ENCODE measurements at places on chromosomes 1 and 21. TPM values are rescaled to one million over a fixed set of nuclear protein-coding genes. Genes with fewer than 3 reads are reported as not detected.

DNA sequence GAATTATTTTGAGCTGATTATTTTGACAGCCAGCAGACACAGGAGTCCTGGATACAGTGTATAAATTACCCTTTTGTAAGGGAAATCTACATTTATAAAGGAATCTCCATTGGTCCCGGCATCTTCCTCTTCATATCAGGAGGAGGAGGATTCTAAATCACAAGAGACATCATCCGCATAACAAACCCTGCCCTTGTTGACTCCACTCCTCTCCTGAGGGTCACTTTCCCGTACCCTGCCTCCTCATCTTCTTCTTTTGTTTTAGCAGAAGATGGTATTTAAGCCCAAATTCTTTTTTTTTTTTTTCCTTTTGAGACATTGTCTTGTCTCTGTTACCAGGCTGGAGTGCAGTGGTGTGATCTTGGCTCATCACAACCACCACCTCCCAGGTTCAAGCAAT lies 14.6 kb upstream of the PKNOX1 start:
- no peak for DNase-seq
- no peak overlapping the region for H3K4me3 ChIP-seq
- no peaks in the 10 kb centered on the region for H3K36me3 ChIP-seq

DNA sequence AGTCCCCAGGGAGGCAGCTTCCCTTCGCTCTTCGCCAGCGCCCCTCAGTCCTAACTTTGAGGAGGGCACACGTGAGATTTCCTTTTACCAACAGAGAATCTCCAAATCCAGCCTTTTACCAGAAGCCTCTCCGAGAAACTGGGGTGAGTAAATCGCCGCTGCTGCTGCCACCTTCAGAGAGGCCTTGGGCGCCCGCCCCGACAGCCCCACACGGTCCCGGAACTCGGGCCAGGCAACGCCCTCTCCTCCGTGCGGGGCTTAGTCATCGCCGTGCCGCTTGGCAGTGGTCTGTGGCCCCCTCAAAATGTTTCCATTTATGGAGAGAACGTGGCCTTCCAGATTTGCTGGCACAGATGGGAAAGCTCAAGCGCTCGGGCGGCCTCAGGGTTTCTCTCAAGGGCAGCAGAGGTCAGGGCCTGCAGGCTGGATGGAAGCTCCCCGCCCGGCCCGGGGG lies 41.4 kb upstream of the COL6A2 start:
- peak; percentile 48 for DNase-seq
- no peaks in the 10 kb centered on the region for H3K36me3 ChIP-seq
- H3K27ac ChIP-seq = peak overlapping the region; percentile 49
- no peak overlapping the region for H3K4me3 ChIP-seq
- H3K27me3 ChIP-seq = no peaks in the 10 kb centered on the region
- H3K4me1 ChIP-seq = no peaks in the 10 kb centered on the region

GRCh38 chr1:205826016-205826806 lies 13.2 kb upstream of the SLC41A1 start:
- H3K27me3 ChIP-seq = no peaks in the 10 kb centered on the region
- H3K27ac ChIP-seq = no peak overlapping the region
- peaks cover 13% of the 10 kb centered on the region for H3K4me1 ChIP-seq
- no peaks in the 10 kb centered on the region for H3K36me3 ChIP-seq
- no peak for DNase-seq
- peak overlapping the region; percentile 11 for H3K4me3 ChIP-seq

- H3K4me3 ChIP-seq = no peak overlapping the region
- no peaks in the 10 kb centered on the region for H3K36me3 ChIP-seq
- H3K27ac ChIP-seq = no peak overlapping the region
- no peaks in the 10 kb centered on the region for H3K27me3 ChIP-seq
Measured at GRCh38 chr1:115175596-115175995, 86.3 kb upstream of the TSPAN2 start.

DNA sequence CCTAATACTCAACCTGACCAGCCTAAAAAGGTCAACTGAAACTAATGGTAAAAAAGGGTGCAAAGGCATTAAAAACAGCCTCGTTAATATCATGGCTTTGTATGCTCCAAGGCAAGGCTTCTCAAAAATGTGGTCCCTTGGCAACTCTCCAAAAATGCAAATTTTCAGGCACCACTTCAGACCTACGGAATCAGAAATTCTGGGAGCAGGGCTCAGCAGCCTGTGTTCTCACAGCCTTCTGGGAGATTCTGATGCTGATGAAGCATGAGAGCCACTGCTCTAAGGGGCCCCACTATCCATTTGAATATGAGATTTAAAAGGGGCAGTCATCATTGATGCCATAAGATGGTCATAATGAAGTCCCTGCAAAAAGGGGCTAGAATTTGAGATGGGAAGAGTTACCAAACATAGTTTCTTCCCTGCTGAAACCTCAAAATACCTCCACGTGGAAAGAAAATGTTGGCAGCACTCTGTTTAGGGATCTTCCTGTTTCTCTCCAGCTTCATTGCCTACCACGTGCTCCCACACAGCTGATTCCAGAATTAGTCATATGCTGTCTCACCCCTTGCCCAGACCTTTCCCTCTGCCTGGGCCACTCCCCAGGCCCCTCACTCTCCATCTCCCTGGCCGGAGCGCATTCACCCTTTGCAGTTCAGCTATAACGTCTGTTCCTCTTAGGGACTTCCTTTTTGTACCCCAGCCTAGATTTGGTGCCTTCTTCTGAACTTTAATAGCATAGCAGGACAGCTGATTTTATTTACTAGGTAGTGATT lies 46.7 kb downstream of the PHC2 start:
- H3K27ac ChIP-seq = no peak overlapping the region
- H3K4me3 ChIP-seq = no peak overlapping the region
- no peaks in the 10 kb centered on the region for H3K36me3 ChIP-seq
- no peaks in the 10 kb centered on the region for H3K4me1 ChIP-seq
- H3K27me3 ChIP-seq = peaks cover 15% of the 10 kb centered on the region

DNA sequence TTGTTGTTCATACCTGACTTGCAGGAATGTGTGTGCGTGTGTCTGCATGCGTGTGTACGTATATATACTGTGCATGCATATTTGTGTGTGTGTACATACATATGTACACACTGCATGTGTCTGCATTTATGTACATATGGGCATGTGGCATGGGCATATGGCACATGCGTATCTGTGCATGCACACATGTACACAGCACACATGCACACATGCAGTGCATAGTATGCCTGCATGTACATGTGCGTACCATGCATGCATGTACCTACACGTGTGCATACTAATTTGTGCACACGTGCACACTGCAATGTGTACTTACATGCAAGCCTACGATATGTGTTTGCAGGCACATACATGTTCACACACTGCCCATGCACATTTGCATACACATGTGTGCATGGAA lies 43.9 kb downstream of the GALNT2 start:
- DNase-seq = no peak
- no peaks in the 10 kb centered on the region for H3K36me3 ChIP-seq
- peaks cover 44% of the 10 kb centered on the region for H3K27me3 ChIP-seq
- no peak overlapping the region for H3K27ac ChIP-seq
- H3K4me1 ChIP-seq = no peaks in the 10 kb centered on the region
- H3K4me3 ChIP-seq = no peak overlapping the region

DNA sequence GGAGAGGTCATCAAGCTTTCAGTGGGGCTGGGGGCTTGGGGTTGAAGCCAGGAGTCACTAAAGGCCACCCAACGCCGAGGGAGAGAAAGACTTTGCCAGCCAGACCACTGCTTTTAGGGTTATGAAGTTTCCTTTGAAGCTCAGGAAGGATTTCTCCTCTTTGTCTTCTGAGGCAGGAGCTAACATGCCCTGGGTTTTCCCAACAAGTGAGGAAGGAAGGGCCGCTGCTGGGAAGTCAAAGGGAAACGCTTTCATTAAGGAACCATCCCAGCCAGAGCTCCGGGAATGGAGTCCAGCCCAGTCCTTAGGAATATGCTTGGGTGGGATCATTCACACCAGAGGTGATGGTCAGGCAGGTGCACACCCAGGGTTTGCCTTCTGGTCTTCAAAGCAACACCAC lies 436.9 kb downstream of the PRDM2 start:
- H3K4me1 ChIP-seq = no peaks in the 10 kb centered on the region
- no peaks in the 10 kb centered on the region for H3K36me3 ChIP-seq
- H3K27me3 ChIP-seq = peaks cover 93% of the 10 kb centered on the region

Gene TRIM63
- total RNA-seq = not detected

Gene PROK1
- total RNA-seq = not detected

Gene FAM131C
- 1.9 TPM for total RNA-seq

Data from endodermal cell (in vitro differentiated cells).